ENCODE measurements at places on chromosomes 5 and 9. TPM values are rescaled to one million over a fixed set of nuclear protein-coding genes. Genes with fewer than 3 reads are reported as not detected.

- DNase-seq, result no peak
These were observed 137.6 kb downstream of the NPR3 start for GRCh38 chr5:32848681-32849080.

DNA sequence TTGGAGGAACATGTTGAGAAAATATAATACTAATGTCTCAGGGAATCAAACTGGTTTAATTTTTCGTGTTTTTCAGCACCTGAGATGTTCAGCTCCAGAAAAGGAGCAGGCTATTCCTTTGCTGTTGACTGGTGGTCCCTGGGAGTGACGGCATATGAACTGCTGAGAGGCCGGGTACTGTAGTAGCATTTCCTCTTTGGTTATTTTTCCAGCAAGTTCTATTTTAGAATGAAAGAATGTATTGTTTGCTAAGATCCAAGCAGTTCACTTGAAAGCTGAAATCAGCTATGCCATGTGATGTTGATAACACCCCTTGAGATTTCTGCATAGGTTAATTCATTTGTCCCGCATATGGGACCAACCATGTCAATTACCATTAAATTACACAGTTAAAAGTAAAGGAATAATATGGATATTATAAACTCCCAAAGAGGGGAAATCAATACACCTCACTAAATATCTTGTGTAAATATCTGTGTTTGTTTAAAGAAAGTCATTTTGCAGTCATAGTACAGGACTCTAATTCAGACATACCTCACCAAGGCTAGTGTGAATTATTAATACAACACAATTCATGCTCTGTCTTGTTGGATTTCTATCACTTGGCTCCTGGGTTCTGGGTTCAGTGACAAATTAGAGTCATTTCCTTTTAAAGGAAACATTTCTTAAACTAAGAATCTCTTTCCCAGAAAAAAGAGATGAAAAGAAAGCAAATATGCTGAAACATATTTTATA lies 126.8 kb downstream of the STK32A start:
- DNase-seq, result no peak

DNA sequence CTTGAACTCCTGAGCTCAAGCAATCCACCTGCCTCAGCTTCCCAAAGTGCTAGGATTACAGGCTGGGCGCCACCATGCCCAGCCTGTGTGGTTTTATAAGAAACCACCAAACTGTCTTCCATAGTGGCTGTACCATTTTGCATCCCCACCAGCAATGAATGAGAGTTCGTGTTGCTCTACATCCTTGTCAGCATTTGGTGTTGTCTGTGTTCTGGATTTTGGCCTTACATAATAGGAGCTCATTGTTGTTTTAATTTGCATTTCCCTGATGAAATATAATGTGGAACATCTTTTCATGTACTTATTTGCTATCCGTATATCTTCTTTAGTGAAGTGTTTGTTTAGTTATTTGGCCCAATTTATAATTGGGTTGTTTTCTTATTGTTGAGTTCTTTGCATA lies 29.8 kb downstream of the PHF2 start:
- DNase-seq, result no peak

DNA sequence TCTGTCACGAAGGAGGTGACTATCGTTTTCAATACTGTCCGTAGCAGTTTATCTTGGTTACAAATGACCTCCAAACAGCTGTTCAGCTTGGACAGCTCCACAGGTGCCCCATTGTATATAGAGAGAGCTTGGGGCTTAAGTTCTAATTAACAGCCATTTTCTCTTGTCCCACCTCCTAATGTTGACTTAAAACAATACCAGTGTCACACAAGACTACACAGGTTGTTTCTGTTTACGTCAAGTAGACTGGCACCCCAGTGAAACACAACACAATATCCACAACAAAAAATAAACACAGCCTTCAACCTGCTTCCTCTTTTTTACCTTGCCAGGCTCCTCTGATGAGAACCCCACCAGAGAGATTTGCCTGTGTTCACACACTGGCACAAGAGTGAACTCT lies 39.8 kb upstream of the TLE1 start:
- DNase-seq, result no peak

GRCh38 chr9:116954731-116955130 lies 267.6 kb downstream of the TRIM32 start:
- no peak for DNase-seq

Gene PCDHGC4
- 0.65 TPM for total RNA-seq

Gene OTP
- not detected for total RNA-seq

Gene AIF1L
- total RNA-seq, result 0.83 TPM

Data from left lobe of liver (tissue), 2 donors.